ENCODE measurements at places on chromosomes 4 and X.

- H3K4me1 ChIP-seq = no peaks in the 10 kb centered on the region
- DNase-seq = no peak
- no peaks in the 10 kb centered on the region for H3K36me3 ChIP-seq
- H3K27me3 ChIP-seq = no peaks in the 10 kb centered on the region
- no peak overlapping the region for H3K27ac ChIP-seq
These were observed 48.9 kb upstream of the SPP1 start for GRCh38 chr4:87926554-87927098.

DNA sequence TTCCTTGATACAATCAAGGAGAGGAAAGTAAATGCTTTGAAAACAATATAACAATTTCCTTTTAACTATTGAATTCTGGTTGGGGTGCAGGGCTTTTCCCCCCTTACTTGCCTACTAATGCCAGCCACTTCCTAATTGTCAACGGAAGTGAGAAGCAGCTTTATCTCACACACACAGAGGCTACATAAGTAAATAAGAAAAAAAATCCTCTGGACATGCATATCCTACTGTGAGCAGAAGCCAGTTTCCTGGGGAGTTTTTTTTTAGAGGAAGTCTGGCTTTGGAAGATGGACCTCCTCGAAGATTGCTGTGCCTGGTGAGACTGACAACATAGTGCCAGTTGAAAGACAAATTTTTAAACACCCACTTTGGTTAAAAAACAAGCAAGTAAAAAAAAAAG, 180.6 kb downstream of the OPHN1 start:
- H3K27me3 ChIP-seq = no peaks in the 10 kb centered on the region
- no peak overlapping the region for H3K4me3 ChIP-seq

DNA sequence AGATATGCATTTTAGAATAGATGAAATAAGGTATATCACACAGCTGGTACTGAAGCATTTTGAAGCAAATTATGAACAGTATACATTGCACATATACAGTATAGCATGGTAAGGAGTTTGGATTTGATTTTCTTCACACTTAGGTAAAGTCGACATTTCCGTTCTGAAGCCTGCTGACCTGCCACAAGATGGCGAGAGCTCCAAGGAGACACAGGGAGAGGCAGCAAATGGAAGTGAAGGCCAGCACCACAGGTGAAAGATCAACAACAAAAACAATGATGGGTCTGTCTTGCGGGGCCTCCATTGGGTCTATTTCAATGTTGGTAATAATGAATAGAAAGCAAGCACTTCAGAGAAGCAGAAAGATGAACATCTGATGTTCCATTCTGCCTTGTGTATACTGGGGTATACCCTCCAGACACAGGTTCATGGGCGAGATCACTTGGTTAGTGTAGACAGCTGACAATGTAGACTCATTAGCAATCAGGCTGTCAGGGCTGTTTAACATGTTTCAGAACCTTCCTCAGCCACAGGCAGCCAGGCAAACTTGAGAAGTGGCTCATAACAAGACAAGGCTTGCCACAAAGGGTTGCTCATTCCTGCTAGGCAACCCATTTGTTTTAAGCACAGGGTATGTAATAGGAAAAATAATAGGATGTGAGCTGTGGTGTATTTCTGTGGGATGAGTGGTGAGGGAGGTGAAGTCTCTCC, 21.4 kb upstream of the NOX1 start:
- DNase-seq = peak; percentile 57
- no peak overlapping the region for H3K27ac ChIP-seq
- no peaks in the 10 kb centered on the region for H3K4me1 ChIP-seq
- no peaks in the 10 kb centered on the region for H3K36me3 ChIP-seq
- H3K27me3 ChIP-seq = no peaks in the 10 kb centered on the region

DNA sequence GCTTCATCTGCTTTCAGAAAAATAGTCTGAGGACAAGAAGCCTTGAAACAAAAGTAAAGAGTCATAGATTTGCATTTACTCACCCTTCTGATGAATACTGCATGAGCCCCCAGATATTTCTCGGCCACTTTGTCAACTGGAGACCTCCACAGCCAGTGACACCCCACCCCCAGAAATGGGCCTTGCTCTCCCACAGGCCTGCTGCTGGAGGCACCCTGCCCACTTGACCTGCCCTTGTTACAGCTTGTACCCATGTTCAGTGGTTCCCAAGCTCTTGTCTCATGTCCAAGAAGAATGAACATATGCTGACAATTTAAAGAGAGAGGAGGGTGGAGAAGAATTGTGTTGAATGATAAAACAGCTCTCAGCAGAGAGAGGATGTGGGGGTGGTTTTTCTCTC, 225.1 kb downstream of the DCAF12L2 start:
- H3K36me3 ChIP-seq = no peaks in the 10 kb centered on the region
- DNase-seq = no peak
- H3K27ac ChIP-seq = no peak overlapping the region
- no peaks in the 10 kb centered on the region for H3K27me3 ChIP-seq

- H3K4me1 ChIP-seq = no peaks in the 10 kb centered on the region
- no peaks in the 10 kb centered on the region for H3K27me3 ChIP-seq
- H3K4me3 ChIP-seq = no peak overlapping the region
- DNase-seq = no peak
- no peaks in the 10 kb centered on the region for H3K36me3 ChIP-seq
- H3K27ac ChIP-seq = no peak overlapping the region
These were observed 39.3 kb downstream of the SH3KBP1 start for GRCh38 chrX:19848110-19848509.
